Left ventricle myocardium superior (tissue), 1 donor: ENCODE measurements at places on chromosomes 7 and 10. TPM values are rescaled to one million over a fixed set of nuclear protein-coding genes. Genes with fewer than 3 reads are reported as not detected.

Gene CYP2E1
- total RNA-seq = 0.69 TPM

Gene LLCFC1
- not detected for total RNA-seq

Gene WIPF3
- total RNA-seq = 6.2 TPM

Gene INA
- total RNA-seq = not detected

Gene GPC2
- total RNA-seq = 0.35 TPM

Gene EBLN1
- total RNA-seq = not detected

Gene CCL24
- total RNA-seq = 0.47 TPM

Gene DPP6
- not detected for total RNA-seq

Gene CALCR
- total RNA-seq = not detected
